Left renal cortex interstitium (tissue), 4 donors: ENCODE measurements at places on chromosomes 5 and 9. TPM values are rescaled to one million over a fixed set of nuclear protein-coding genes. Genes with fewer than 3 reads are reported as not detected.

The KIAA0825 gene
- 5.2 TPM for polyA plus RNA-seq

The ADGRD2 gene
- 0.35 TPM for polyA plus RNA-seq

The KLF4 gene
- 7.7 TPM for polyA plus RNA-seq

The CMYA5 gene
- 16.6 TPM for polyA plus RNA-seq

The RBM22 gene
- polyA plus RNA-seq = 71.0 TPM

The INSL4 gene
- not detected for polyA plus RNA-seq

The QRFP gene
- 0.32 TPM for polyA plus RNA-seq

The KCNMB1 gene
- 1.2 TPM for polyA plus RNA-seq

The ROR2 gene
- 16.5 TPM for polyA plus RNA-seq

The C9orf43 gene
- 1.1 TPM for polyA plus RNA-seq

The TXNDC15 gene
- 73.3 TPM for polyA plus RNA-seq

The IFNA2 gene
- not detected for polyA plus RNA-seq

The CFAP90 gene
- 5.3 TPM for polyA plus RNA-seq

- no peak for DNase-seq
Measured at GRCh38 chr5:181184845-181185216, 20.2 kb downstream of the TRIM7 start.

DNA sequence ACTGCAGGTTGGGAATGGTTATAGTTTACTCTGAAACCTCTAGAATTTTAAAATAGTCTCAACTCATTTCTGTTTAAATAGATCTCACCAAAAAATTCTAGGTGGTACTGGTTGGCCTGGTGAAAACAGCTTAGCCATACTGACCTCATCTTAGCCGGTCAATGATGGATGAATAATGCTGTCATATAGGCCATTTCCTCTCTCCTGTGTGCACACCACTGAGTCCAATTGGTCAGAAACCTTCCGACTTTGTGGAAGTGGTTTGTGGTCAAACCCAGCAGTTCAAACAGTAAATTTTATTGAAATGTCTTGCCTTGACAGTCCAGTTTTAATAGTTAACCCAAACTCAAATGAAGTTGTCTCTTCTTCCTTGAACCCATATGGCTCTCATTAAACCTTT is 98.6 kb downstream of the GIN1 start:
- no peak for DNase-seq

DNA sequence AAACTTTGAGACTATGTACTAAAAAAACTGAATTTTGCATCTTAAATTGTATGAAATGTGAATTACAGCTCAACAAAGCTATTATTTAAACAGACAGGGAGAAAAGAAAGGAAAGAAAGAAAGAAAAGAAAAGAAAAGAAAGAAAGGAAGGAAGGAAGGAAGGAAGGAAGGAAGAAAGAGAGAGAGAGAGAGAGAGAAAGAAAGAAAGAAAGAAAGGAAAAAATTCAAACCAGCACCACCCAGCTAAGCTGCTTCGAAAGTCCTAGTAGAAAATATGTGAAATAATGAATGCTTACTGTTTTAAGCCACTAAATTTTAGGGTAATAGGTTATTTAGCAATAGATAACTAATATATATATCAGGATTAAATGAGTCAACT is 31.7 kb upstream of the CDK5RAP2 start:
- DNase-seq = no peak

GRCh38 chr5:112373885-112374284 is 45.2 kb downstream of the EPB41L4A start:
- DNase-seq = no peak

DNA sequence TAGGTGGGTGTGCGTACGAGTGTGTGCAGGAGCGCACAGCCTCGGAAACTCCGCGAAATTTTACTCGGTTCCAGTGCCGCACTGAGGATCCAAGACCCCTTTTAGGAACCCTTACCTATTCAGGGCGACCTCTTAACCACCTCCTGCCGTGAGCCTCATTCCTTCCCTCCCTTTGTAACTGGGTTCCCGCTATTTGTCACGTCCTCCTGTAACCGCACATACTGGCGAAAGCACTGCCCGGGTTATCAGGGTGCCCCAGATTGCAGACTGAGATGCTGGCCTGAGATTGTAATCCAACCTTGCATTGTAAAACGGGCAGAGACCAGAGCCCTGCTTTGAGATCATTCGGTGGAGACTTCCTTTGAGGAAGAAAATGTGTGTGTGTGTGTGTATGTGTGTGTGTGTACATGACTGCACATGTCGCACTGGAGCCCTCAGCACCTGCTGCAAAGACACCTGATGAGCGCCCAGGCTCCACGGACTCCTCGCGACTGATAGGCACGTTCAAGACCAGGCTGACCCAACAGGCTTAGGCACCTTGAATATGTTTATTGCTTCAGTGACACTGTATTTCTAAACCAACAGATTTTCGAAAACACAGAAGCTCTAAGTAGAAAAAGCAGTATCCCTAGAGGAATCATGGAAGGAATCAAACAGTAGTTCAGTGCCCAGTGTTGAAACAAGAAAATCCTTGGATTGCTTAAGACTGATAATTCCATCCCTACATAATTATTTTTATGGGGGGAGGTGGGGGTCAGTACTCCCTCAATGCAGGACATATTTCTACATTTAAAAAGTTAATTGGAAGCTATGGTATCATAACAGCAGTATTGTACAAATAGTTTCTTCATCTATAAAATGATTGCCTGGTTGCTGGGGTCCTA is 86.5 kb upstream of the TNFAIP8 start:
- peak; percentile 58 for DNase-seq

DNA sequence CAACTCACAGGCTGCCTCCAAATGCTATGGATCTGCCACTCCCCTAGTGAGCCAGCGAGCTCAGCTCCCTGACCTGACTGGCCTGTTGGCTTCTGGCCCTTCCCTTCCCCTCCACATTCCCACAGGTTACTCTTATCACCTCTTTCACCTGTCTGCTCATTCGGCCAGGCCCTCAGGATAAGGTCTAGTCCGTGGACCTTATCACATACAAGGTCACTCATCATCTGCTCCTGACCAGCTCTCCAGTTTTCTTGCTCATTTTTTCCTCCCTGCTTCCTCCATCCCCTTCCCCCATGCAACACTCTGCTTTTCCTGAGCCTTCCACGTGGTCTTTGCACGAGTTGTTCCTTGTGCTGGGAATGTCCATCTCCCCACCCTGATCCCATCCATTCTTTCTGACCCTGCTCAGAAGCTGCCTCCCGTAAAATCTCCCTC is 25.9 kb upstream of the NDST1 start:
- DNase-seq = no peak

- no peak for DNase-seq
Measured at GRCh38 chr9:135512241-135512603, 9.0 kb upstream of the LCN1 start.

DNA sequence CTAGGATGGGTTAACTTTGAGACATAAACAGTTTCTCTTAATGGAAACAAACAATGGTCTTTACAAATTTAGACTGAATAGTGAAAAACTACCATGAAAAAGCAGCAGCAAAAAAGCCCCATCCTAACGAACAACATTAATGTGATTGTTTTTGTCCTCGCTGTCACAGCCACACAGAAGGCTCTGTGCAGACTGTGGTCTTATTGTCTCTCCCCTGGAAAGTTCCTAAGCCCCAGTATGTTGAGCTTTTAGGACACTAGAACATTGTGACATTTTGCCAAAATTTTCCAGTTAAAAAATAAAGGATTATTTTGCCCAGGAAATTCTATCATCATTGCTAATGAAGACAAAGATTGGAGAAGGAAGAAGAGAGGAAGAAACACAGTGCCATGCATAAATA is 12.6 kb upstream of the SOWAHA start:
- DNase-seq = no peak

DNA sequence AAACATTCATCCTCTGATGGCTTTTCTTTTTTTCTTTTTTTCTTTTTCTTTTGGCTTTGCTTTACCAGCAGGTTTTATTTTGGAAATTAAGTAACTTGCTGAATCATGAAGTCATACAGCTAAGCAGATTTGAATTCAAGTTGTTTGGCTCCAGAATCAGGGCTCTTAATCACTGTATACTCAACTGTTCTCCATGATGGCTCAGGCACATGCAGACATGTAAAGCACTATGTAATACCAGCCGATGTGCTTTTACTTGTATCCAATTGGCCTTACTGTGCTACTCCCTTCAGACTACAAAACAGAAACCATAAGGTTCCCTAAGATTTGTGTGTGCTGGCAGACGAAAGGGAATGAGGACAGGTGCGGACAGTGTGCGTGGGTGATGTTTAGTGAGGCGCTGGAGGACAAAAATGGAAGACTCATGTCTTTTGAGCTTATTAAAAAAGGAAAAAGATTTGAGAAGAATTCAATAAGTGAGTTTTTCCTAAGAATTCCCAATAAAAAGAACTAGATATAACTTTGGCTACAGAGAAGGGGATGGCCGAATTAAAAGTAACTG is 44.7 kb upstream of the OTP start:
- no peak for DNase-seq

DNA sequence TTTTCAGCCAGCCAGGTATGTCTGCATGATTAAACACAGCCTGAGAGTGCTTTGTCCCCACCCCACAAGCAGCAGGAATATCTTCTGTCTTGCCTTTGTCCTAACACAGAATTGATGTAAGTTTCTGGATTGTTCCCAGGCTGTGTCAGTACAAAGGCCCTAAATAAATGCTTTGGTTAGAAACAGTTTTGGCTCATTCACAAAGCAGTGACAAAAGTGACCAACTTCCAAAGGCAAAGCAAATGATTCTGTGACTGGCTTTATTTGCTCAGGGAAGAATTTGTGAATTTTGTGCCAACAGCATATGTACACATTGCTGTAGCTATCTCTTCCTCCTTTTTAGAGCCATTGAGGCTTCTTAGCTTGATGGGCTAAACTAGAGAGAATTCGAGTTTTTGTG is 133.7 kb downstream of the PLPPR1 start:
- no peak for DNase-seq

DNA sequence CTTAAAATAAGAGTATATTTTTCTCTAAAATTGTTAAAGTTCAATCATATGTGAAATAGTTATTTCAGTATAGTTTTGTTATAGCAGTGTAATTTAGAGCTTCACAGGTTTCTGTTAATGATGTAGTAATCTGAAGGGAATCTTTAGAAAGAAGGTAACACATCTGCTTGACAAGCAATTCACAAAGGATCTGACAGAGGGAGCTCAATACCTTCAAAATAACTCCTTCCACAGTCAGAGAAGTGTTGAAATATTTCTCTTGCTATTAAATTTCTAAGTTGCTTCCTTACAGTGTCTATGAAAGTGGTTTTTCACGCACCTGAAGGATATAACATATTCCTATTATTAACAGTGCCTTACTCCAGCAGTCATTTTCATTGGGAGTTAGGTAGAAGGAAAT is 44.9 kb downstream of the SLC25A51 start:
- no peak for DNase-seq

GRCh38 chr9:69933445-69933844 is 110.2 kb upstream of the MAMDC2 start:
- DNase-seq = no peak

DNA sequence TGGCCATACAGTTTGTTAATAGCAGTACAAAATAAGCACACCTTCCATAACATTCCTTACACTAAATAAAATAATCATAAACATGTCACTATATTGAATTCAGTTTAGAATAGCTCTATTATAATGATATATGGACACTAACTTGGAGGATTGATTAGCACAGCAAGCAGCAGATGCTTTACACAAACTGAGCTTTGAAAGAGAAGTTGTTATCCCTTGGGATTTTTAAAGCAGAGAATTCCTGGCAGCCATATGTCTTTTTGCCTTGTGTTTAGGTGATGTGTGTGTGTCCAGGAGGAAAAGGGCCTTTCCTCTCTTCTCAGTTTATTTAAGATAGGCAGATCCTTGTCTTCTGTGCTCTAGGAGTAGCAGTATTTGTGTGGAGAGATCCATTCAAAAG is 232.2 kb upstream of the GRIN3A start:
- DNase-seq = no peak

- DNase-seq = no peak
Measured at GRCh38 chr9:92055624-92056023, 59.6 kb downstream of the SPTLC1 start.

DNA sequence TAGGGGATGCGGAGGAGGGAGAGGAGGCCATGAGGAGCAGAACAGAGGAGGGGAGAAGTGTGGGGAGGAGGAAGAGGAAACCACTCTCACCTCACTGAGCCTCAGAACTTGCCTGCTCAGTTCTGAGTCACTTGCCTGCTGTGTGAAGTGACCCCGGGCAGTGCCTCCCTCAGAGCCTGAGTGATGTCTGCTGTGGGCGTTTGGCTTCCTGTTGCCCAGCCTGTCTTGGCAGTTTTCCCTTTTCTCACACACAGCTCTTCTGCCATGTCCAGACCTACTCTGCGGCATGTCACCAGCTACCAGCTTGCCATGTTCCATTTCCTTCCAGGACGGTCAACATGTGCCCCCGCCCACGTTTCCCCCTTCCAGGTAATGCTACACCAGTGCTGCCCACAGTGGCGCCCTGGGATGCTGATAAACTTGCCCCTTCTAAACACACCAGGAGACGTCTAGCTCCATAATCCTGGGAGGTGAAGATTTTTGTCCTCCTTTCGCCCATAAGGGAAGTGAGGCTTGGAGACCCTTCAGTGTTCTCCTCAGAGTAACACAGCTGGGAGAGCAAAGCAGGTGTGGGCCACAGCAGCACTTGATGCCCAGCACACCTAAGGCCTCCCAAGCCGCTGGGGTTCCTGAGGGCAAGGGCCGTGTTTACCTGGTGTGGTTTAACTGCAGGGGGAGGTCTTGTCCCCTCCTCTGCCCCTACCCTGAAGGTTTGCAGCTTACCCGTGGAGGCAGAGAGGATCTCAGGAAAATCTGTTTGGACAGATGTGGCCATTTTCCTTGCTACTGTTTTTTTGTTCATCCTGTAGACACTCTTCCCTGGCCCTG is 63.8 kb upstream of the RNF130 start:
- DNase-seq = no peak

DNA sequence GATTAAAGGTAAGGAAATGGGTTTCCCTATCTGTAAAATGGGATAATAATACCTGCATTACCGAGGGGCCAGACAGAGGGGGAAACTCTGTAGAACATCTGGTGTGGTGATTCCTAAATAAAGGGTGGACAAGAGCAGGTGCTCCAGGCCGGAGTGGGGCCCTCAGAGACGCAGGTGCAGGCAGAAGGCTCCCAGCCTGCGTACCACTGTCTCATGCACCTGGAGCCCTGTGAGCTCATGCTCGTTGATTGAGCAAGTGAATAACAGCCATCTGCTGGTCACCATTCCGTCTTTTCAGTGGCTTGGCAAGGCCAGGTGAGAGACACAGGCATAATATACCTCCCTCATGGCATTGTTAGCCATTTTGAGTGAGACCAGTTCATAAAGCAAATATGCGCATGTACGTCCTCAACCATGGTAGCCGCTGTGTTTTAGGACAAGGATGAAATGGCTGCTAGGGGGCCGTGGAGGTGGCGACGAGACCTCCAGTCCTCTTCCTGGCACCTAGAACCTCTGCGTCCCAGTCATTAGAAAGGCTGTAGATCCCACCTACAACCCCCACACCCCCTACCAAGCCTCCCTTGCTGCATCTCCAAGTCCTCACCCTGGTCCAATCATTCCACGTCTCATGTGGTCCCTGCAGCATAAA is 198.0 kb upstream of the MVB12B start:
- no peak for DNase-seq
